Head of caudate nucleus (tissue), 42 donors: ENCODE measurements at places on chromosomes 7 and 10.
A peak's percentile ranks its signal among the peaks of the same experiment; 100 is the strongest.

DNA sequence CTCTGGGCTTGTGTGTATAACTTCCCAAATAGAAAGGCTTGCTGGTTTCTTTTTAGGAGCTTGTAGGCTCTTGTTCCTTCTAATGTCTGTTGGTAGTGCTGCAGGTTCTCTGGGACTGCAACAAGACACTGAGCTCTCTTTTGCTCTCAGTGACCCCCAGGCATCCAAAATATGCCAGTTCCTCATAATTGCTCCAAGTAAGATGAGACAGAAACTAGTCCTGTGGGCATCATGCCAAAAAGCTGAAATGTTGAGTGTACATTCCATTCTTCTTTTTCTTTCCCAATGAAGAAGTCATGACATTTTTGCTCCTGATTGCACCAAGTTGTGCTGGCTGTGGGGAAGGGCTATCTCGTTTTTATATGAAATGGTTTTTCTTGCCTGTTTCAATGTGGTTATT lies 7.1 kb upstream of the BTBD16 start:
- DNase-seq, result no peak

- DNase-seq, result peak; percentile 64
These were observed 52.6 kb upstream of the CAPZA2 start for GRCh38 chr7:116809636-116810266.

DNA sequence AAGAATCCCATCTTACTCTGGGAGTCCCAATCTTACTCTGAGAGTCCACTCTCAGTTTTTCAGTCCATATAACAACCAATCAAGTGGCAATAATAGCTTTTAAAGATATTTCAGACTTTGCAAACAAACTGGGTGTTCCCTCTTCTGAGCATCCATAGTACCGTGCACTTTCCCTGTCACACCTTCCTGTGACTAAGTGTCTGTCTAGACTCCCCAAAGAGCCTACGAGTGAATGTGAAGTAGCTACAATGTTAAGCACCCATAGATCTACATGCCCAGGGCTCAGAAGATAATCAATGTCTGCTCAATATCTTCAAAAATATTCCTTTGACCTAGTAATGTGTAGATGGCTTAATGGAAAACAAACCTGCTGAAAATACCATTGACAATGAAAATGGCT lies 95.6 kb upstream of the ASAH2 start:
- no peak for DNase-seq

DNA sequence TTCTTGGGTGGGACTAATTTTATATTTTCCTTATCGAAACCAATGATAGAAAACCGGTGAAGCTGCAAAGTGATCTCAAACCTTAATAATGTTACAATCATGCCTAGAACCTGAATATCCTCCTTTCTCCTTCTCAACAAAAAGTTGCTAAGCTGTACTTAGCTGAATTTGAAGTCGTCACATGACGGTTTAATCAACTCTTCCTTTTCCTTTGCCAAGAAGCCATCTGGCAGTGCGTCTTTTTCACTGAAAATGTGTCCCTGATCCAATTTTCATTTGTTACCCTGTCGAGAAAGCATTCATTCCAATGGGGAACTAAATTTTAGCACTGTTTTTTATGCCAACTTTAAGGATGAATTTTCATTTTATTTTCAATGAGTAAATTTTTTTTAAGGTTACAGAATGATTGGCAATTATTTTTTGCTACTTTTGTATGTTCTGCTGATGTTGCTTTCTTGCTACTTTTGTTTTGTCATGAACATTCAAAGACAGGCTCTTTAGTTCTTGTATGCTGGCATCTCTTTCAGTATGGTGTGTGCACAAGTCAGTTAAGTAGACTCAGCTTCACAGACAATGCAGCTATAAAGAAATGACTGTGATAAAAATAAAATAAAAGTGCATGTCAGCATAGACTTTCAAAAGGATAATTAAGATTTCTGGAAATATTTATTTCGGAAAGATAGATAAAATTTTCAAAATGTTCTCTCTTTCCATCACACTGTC lies 980.0 kb downstream of the DNAJB9 start:
- no peak for DNase-seq

- no peak for DNase-seq
These were observed 64.0 kb downstream of the RASGEF1A start for GRCh38 chr10:43202657-43203447.

GRCh38 chr10:12194752-12195271 lies 879 bp downstream of the NUDT5 start:
- DNase-seq, result peak; percentile 40

- no peak for DNase-seq
These were observed 161.1 kb upstream of the SVIL start for GRCh38 chr10:29795850-29796249.

- no peak for DNase-seq
These were observed 10.4 kb downstream of the NFE2L3 start for GRCh38 chr7:26162431-26162830.

- DNase-seq, result no peak
These were observed 1.1 kb upstream of the ARHGAP22 start for GRCh38 chr10:48605786-48606529.

GRCh38 chr10:75546004-75546403 lies 114.6 kb downstream of the LRMDA start:
- no peak for DNase-seq

GRCh38 chr10:69681436-69681835 lies 51.4 kb downstream of the FAM241B start:
- DNase-seq, result no peak

DNA sequence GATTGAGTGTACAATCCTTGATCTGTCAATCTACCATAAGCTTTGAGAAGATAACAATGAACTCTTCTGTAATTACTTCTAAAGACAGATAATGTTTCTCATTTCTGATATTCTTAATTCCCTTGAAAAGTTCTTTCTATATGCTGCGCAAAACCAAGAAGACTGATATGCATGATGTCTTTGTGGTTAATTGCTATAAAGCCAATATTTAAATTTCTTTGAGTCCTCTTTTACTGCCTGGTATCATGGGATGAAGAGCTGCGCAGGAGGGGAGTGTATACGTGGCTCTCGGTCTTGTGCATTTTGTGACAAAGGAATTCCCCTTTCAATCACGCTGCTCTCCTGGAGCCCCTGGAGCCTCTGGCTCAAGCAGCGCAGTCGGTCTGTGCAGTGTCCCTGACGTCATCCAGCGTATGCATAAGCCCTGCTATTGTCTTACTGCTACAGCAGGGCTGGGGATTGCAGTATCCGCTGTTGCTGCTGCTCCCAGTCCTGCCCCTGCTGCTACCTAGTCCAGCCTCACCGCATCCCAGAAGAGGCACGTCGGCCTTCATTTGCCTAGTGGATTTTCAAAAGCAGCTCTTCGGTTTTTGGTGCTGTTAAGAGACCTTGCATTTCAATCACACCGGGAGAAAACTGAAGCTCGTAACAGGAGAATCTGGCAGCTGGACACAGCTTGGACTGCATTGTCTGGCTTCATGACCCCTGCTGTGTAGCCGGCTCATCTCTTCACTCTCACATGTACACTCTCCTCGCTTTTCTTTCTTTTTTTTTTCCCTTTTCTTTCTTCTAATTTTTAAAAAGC lies 66.7 kb downstream of the ST7 start:
- DNase-seq, result peak; percentile 81

- DNase-seq, result peak; percentile 38
These were observed 113.3 kb downstream of the ARHGAP22 start for GRCh38 chr10:48491392-48492139.

- DNase-seq, result no peak
These were observed 55.4 kb downstream of the LYZL1 start for GRCh38 chr10:29344073-29344820.

DNA sequence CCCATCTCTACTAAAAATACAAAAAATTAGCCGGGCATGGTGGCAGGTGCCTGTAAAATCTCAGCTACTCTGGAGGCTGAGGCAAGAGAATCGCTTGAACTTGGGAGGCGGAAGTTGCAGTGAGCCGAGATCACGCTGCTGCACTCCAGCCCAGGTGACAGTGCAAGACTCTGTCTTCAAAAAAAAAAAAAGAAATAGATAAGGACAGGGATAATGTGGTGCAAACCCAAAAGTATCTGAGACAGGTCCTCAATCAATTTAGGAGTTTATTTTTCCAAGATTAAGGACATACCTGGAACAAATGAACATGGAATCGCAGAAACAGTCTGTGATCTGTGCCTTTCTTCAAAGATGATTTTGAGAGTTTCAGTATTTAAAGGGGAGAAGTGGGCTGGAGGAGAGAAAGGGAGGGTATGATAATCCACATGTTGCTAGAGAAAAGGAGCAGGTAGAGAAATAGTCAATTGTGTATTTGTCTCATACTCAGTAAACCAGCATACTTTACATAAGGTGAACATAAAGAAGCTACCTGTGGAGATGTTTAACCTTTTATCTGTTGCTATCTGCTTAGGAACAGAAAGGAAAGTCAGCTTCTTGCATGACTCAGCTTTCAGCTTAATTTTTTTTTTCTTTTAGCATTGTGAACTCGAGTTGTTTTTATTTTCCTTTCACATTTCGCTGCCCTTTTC lies 4.9 kb upstream of the MTPN start:
- no peak for DNase-seq

DNA sequence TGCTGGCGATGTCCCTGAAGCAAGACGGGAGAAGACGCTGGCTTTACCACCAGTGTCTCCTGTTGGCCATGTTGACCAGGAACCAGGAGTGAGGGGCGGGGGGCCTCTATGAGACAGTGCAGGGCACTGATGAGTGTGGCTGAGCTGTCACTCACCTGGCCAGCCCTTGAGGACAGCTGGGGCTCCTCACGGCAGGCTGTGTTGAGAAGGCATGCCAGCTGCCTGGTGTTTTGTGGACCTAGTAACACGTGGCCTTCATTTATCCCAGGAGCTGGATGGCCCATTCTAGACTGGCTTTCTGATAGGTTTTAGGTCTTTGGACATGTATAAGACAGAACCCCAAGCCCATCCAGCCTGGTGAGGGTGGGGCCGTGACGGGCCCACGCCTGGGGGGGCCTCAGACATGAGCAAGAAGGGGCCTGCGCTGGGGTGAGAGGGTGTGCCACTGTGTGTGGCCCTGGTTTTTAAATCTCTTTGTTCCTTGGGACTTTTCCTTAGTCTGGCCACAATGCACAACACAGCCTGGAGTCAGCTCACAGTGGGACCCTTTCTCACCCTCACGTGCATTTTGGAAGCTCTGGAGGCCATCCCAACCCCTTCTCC lies 10.5 kb downstream of the RHBDD2 start:
- no peak for DNase-seq

DNA sequence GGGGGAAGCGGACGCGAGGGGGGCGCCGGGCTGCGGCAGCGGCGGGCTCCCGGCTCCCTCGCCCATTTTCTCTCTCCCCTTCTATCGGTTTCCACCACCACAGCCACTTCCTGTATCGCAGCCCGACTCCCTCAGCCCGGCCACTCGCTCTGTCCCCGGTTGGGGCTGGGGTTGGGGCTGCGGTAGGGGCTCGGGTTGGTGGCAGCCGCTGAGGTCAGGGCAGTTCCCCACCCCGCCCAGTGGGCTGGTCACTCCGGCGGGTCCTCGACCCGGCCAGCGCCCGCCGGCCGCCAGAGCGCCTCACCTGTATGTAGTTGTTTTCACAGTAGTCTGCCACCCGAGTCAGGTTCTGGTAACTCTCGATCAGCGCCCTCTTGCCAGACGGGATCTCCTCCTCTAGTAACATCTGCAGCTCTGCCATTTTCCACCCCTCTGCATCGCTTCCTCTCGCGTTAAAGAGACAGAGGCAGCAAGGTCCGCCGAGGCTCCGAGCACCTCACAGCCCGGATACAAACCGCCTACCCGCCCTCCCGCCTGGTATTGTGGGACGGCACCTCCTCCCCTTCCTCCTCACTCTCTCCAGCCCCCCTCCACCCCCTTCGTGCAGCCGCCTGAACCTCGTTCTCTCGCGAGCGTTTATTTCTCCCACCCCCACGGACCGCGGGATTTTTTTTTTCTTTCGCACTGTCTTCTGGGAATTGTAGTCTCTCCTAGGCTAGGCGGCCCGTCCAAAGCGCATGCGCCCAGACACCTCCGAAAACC lies at the start of gene ABI1:
ABI1 (minus strand) TSS at position 516 of the 762 bp plus-strand sequence; CDS start at position 421, 95 bp downstream.
- peak; percentile 98 for DNase-seq
